Ascending aorta (tissue), 2 donors: ENCODE measurements at places on chromosomes 1 and 21. TPM values are rescaled to one million over a fixed set of nuclear protein-coding genes. Genes with fewer than 3 reads are reported as not detected.

The RAP1GAP gene
- 0.64 TPM for total RNA-seq

The DCDC2B gene
- total RNA-seq, result not detected

The PI4KB gene
- total RNA-seq, result 94.8 TPM

- H3K27me3 ChIP-seq, result no peaks in the 10 kb centered on the region
- no peaks in the 10 kb centered on the region for H3K36me3 ChIP-seq
- no peaks in the 10 kb centered on the region for H3K4me1 ChIP-seq
- no peak overlapping the region for H3K27ac ChIP-seq
- no peak for DNase-seq
These were observed 5.7 kb downstream of the AK5 start for GRCh38 chr1:77287535-77287934.
